ENCODE measurements at places on chromosomes 1 and 21. TPM values are rescaled to one million over a fixed set of nuclear protein-coding genes. Genes with fewer than 3 reads are reported as not detected.

The ZBTB8B gene
- total RNA-seq, result not detected

The NHLH1 gene
- not detected for total RNA-seq

The TEX38 gene
- 0.29 TPM for total RNA-seq

The GBP7 gene
- not detected for total RNA-seq

The SH3BP5L gene
- total RNA-seq, result 24.0 TPM

The PLPPR5 gene
- under 0.01 TPM for total RNA-seq

The CD247 gene
- total RNA-seq, result not detected

The PRDX6 gene
- total RNA-seq, result 227 TPM

The RHD gene
- total RNA-seq, result not detected

The CDA gene
- total RNA-seq, result 1.3 TPM

The SHE gene
- total RNA-seq, result 0.15 TPM

The TMPRSS3 gene
- not detected for total RNA-seq

The VWA5B1 gene
- not detected for total RNA-seq

The KLHDC9 gene
- total RNA-seq, result 4.5 TPM

The TNFSF4 gene
- total RNA-seq, result 0.87 TPM

The PTAFR gene
- 0.15 TPM for total RNA-seq

The NUAK2 gene
- total RNA-seq, result 2.8 TPM

The CBR3 gene
- 26.3 TPM for total RNA-seq

The LRRC7 gene
- total RNA-seq, result under 0.01 TPM

The OR14K1 gene
- not detected for total RNA-seq

The CLCA4 gene
- not detected for total RNA-seq

The BRDT gene
- total RNA-seq, result not detected

The KRTAP7-1 gene
- not detected for total RNA-seq

The LCA5L gene
- total RNA-seq, result 0.66 TPM

The SDC3 gene
- total RNA-seq, result 15.6 TPM

The TNFRSF9 gene
- 0.17 TPM for total RNA-seq

The SPRR2B gene
- total RNA-seq, result not detected

The GJA9 gene
- total RNA-seq, result not detected

The AIRE gene
- total RNA-seq, result under 0.01 TPM
